ENCODE measurements at places on chromosomes 12 and 14.
A peak's percentile ranks its signal among the peaks of the same experiment; 100 is the strongest.

DNA sequence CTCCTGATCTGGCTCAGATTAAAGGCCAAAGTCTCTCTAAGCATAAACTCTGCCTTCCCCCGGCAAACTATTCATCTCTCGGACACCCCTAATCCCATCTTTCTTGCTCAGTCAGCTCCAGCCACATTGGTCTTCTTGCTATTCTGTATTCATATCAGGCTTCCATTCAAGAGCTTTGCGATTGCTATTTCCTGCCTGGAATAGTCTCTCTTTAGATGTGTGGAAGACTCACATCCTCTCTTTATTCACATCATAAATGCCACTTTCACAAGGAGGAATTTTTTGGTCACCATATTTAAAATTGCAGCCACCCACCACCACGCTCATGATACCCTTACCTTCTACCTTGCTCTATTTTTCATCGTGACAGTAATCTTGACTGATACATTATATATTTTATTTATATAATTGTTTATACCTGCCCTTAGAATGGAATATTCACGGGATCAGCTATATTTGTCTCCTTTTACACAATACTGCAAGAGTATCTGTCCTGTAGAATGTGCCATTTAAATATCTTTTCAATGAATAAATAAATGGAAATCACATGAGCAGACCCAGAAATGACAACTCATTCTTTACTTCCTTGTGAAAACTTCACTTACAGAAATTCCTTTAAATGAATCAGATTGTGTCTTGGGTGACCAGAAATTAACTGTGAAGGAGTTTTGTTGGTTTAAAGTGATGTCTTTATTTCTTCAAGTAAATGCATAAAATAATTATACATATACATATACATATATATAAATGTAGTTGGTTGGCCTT, 780.6 kb upstream of the FLRT2 start:
- DNase-seq = no peak

GRCh38 chr14:81263777-81264410, 43.1 kb upstream of the GTF2A1 start:
- no peak for DNase-seq

DNA sequence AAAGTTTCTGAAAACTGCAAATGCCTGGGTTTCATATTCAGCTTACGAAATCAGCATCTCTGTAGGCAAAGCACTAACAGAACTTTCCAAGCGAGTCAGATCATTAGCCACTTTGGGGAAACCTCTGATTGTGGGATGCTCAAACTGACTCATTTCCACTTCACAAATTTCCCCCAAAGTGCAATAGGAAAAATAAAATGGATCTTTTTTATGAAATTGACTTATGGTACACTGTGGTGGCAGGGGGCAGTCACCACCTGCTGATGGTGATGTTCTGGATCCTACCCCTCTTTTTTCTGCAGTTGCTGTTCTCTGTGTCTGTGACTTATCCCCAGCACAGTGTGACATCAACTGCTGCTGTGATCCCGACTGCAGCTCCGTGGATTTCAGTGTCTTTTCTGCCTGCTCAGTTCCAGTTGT, 5.6 kb downstream of the TCTN1 start:
- no peak for DNase-seq

- DNase-seq = no peak
Observed at GRCh38 chr12:43348221-43348620, 203.8 kb downstream of the ADAMTS20 start.

DNA sequence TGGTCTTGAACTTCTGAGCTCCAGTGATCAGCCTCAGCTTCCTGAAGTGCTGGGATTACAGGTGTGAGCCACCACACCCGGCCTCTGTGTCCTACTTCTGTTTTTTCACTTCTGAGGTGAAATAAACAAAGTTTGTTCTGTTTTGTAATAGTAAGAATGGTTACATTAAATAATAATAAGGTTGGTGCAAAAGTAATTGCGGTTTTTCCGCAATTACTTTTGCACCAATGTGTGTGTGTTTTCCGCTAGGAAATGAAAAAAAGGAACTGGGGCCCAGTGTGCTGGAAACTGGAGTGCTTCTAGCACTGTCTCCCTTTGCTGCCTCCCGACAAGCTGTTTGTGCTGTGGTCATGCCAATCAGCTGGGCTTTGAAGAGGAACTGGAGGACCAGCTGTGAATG, 140.9 kb downstream of the NTS start:
- DNase-seq = no peak

- no peak for DNase-seq
Observed at GRCh38 chr14:21197418-21198205, 41.7 kb upstream of the OR5AU1 start.

- DNase-seq = no peak
Observed at GRCh38 chr12:104703372-104703771, 246.6 kb downstream of the CHST11 start.

GRCh38 chr14:24938593-24938992, 111.4 kb downstream of the STXBP6 start:
- DNase-seq = no peak

- no peak for DNase-seq
Observed at GRCh38 chr12:62907561-62907960, 27.4 kb downstream of the PPM1H start.

GRCh38 chr14:99809360-99809759, 16.1 kb downstream of the EML1 start:
- no peak for DNase-seq

DNA sequence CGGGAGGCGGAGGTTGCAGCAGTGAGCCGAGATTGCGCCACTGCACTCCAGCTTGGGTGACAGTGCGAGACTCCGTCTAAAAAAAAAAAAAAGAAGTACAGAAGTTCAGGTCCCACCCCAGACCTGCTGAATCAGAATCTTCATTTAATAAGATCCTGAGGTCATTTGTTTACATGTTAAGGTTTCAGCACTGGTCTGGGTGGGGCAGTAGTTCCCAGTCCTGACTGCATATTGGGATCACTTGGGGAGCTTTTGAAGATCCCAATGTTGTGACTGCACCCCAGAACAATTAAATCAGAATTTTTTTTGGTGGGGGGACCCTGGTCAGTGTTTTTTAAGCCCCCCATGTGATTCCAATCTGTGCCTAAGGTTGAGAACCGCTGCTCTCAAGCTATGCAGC, 11.7 kb upstream of the COL2A1 start:
- DNase-seq = no peak

DNA sequence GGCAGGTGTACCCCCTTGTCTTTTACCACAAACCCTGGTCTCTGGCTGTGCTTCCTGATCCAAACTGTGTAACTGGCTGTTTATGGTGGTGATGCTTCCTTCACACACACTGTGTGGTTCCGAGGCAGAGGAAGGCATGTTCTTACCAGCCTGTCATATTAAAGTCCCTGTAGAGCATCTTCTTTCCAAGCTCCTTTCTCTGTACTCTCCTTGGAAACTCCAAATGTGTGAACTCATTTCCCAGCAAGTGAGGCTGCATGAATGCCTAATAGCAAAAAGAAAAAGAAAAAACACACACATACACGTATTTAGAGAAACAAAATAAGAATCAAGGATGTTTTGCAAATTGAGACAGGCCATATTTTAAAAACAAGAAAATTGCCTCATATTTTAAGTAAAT, 214.9 kb downstream of the PPM1H start:
- no peak for DNase-seq

GRCh38 chr14:59022144-59022543, 166.3 kb upstream of the DAAM1 start:
- DNase-seq = no peak

DNA sequence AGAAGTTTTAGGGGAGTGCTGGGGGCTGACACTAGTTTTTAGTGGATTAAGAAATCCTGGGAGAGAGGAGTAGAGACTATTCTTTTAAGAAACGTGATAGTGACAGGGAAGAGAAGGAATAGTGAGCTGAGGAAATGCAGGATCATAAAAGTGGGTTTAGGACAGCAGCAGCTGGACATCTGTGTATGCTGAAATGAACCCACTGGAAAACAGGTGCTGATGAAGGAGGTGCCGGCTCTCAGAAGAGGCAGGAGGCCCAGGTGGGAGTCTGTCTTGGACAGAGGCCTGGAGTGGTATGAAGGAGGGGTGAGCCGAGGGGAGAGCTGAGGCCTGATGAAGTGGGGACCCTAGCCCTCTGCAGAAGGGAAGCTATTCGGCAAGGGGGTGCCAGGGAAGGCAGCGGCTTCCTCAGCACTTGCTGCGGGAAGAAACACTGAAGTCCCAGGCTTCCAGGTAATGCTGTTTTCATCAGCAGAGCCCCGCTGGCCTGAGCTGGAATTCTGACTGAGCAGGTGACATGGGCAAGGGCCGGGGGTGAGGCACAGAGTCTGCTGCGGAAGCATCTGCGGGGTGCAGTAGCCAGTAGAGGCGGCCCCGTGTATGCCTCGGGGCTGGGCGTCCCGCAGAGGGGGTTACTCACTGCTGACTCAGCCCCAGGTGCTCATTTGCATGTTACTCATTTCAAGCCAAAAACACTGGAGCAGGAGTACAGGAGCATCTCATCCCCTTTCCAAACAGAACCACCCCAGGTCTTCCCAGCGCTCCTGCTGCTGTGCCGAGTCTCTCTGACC, 89.7 kb downstream of the TMCC3 start:
- DNase-seq = peak; percentile 73

GRCh38 chr14:71437870-71438269, 494.4 kb upstream of the RGS6 start:
- no peak for DNase-seq

GRCh38 chr14:97266653-97267052, 469.5 kb downstream of the VRK1 start:
- DNase-seq = no peak

- no peak for DNase-seq
Observed at GRCh38 chr12:78494911-78495310, 369.7 kb upstream of the SYT1 start.

- no peak for DNase-seq
Observed at GRCh38 chr14:79525416-79525815, 685.9 kb downstream of the DIO2 start.

All from H54 (cell line).